NCI-H1436 (cell line): ENCODE measurements at places on chromosomes 6 and 20.

DNA sequence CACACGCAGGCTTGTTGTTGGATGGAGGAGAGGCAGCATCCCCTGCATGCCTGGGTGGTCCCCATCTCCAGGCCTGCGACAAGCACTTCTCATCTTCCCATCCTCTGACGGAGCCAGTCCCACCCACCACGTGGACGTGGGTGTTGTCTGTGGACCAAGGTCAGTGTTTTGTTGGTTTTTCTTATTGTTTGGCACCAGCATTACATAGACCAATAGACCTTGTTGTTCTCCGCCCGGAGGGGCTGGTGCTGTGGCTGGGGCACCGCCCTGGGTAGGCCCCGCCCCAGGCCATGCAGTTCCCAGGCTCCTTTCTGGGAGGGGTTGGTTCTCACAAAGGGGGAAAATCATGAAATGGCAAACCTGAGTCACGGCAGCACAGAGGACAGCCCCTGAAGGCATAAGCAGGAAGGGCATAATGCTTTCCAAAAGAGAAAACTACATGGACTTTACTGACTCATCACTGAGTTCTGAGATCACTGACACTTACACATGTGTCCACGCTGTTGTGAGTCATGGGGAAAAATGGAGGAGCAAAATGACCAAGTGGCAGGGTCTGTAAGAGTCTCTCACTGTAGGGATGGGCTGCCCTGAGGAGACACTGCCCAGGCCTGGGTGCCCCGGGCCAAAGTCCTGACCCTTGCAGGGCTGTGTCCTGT is 90.8 kb downstream of the THBS2 start:
- no peak for DNase-seq

GRCh38 chr6:53447865-53448264 is 97.0 kb downstream of the GCLC start:
- no peak for DNase-seq

DNA sequence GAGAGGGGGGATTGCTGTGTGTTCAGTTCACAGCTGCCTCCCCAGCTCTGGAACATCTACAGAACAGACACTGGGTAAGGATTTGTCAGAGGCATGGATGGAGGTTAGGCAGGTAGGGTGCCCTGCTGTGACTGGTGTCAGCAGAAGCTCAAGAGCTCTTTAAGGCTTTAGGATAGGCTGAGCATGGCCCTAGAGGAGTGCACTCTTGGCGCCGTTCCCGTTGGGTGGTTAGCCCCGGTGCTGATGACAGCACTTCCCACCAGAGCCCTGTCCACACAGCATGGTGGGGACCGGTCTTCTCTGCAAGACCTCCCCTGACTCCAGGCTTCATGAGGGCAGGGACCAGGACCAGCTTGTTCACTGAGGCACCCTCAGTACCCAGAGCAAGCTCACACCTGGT is 262.0 kb downstream of the BMP7 start:
- no peak for DNase-seq

DNA sequence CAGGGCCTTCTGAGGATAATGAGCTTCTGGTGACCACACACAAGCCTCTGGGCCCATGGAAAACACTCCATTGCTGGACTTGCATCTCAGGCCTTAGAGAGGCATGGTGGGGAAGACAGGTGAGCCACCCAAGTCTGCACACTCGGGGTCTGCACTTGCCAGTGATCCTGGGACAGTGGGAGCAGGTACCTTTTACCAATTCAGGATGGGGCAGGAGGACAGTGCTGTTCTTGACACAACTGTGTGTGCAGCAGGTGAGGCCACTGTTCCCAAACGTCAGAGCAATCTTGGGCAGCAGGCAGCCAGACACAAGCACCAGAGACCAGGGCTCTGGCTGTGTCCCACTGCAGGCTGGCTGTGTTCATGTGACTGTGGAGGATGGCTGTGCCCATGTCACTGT is 221.3 kb downstream of the ERMARD start:
- DNase-seq: no peak

- DNase-seq: no peak
Measured at GRCh38 chr20:61082720-61083119, 169.3 kb upstream of the CDH4 start.

- DNase-seq: no peak
Measured at GRCh38 chr20:2817341-2817726, 1.2 kb downstream of the TMEM239 start.

DNA sequence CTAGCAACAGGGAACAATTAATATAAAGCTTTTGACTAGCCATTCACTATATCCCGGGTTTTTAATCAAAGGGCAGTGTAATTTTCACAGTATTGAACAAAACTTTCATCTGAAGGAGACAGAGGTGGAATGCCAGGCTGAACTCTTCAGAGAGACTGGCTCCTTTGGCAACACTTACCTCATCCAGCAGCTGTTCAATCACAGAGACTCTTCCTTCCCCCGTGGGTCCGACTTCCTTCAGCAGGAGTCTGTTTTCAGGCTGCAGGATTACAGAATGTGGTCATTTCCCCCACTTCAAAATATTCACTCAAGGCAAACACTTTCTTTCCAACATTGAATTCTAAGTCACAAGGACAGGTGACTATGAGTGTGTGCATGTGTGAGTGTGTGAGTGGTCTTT is 76.6 kb downstream of the DZANK1 start:
- no peak for DNase-seq

GRCh38 chr6:35027807-35028206 is 113.3 kb downstream of the TCP11 start:
- no peak for DNase-seq

- DNase-seq: no peak
Measured at GRCh38 chr6:157514659-157515496, 133.9 kb downstream of the ZDHHC14 start.

DNA sequence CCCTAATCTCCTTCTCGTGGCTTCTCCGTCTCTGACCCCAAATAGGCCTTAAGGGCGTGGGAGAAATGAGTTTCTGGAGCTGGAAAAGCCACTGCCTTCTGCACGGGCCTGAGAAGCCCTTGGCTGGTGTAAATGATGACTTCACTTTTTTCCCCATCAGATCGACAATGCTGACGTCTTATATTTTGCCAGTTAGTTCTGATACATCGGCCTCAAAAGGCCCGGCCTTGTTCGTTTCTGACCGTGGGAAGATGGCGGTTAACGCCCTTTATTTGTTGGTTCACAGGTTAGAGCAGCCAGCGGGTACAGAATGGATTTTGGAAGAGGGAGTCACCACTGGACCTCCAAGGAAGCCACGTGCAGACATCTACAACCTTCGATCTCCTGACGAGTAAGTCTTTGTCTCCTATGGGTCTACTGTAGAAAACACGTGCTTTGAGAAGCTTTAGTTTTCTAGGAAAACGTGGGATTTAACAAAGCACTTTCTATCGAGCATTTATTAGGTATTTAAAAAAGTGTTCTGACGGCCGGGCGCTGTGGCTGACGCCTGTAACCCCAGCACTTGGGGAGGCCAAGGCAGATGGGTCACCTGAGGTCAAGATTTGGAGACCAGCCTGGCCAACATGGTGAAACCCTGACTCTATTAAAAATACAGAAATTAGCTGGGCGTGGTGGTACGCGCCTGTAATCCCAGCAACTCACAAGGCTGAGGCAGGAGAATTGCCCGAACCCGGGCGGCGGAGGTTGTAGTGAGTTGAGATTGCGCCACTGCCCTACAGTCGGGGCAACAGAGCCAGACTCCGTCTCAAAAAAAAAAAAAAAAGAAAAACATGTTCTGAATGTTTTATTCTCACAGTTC is 1.2 kb upstream of the ZNFX1 start:
- DNase-seq: no peak

DNA sequence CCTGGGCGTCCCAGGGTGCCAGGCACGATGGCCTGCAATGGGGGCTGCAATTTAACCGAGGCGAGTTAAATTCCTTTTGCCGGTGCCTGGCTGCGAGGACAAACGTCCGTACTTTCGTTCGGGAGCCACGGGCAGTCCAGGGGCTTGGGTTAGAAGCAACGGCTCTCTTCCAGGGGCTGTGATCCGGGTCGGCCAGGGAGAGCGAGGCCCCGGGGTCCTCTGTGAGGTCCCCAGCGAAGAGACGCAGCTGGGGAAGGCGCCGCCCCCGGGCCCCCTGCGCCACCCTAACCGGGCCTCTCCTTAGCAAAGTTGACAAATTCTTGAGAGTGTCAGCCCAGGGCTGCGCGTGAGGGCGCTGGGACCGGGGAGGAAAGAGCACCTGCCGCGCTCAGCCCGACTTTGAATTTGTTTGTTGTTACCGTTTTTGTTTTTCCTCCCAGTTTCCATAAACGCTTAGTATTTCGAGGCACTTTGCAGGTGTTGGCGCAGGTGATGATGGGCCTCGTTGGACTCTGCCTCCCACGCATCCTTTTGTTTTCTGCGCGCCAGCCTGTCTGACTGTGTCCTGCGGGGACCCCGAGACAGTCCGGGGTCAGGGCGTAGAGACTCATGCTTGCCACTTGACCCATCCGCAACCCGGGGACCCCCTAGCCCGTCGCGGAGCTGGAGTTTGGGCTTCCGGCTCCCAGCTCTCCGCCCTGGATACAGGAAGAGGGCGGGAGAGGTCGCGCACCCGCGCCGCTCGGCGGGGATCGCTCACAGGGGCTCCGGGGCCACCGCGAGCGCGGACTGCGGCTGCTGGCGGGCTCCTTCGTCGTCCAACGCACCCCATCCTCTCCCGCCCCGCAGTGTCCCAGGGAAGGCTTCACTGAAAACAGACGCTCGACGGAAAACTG is 5.8 kb downstream of the OLIG3 start:
- DNase-seq: no peak

- no peak for DNase-seq
Measured at GRCh38 chr6:4316867-4317400, 181.6 kb upstream of the ECI2 start.

- DNase-seq: no peak
Measured at GRCh38 chr20:38170826-38171674, 6.0 kb upstream of the TGM2 start.

GRCh38 chr6:21609881-21610329 is 16.4 kb downstream of the SOX4 start:
- no peak for DNase-seq

DNA sequence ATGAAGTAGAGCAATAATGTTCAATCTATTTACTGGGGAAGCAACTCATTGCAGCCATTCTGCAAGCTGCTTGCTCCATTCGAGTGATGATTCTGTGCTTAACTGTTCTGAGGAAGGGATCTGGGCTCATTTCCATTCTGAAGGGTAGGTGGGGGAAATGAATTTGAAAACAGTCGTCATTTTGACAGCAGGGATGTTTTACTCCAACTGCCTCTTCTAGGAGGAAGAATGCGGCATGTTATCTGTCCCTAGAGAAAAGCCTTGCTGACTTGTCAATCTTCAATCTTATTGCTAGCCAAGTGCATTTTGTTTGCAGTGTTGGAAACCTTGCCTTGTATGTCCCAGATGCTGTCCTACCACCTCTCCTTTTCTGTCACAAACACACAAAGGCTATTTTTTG is 105.9 kb downstream of the PRDM13 start:
- DNase-seq: peak; percentile 76

- peak; percentile 34 for DNase-seq
Measured at GRCh38 chr6:68559716-68560115, 75.4 kb upstream of the ADGRB3 start.

DNA sequence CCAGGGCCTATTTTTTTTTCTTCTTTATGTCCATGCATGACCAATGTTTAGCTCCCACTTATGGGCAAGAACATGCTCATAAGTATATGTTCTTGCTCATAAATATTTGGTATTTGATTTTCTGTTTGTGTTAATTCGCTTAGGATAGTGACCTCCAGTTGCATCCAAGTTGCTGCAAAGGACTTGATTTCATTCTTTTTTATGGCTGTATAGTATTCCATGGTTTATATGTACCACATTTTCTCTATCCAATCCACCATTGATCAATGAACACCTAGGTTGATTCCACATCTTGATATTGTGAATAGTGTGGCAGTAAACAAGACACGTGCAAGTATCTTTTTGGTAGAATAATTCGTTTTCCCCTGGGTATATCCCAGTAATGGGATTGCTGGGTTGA is 78.1 kb downstream of the RTN4IP1 start:
- DNase-seq: no peak

- no peak for DNase-seq
Measured at GRCh38 chr6:169407325-169407724, 153.7 kb upstream of the THBS2 start.
